ENCODE measurements at places on chromosomes 1 and 21. TPM values are rescaled to one million over a fixed set of nuclear protein-coding genes. Genes with fewer than 3 reads are reported as not detected.

The ANGPTL3 gene
- not detected for total RNA-seq

The PKP1 gene
- total RNA-seq = not detected

The GNG4 gene
- total RNA-seq = not detected

The TCHH gene
- 0.08 TPM for total RNA-seq

The DENND2D gene
- total RNA-seq = 262 TPM

The TNFRSF1B gene
- 284 TPM for total RNA-seq

The PADI2 gene
- not detected for total RNA-seq

The ACTRT2 gene
- not detected for total RNA-seq

The DNAJC6 gene
- 1.4 TPM for total RNA-seq

The TMEM52 gene
- total RNA-seq = 0.70 TPM

The NR1I3 gene
- not detected for total RNA-seq

The SHE gene
- total RNA-seq = not detected

The PRAMEF7 gene
- not detected for total RNA-seq

The VWA1 gene
- total RNA-seq = 0.29 TPM

The C2CD4D gene
- 0.26 TPM for total RNA-seq

The TMIGD3 gene
- total RNA-seq = not detected

The STUM gene
- total RNA-seq = not detected

The AADACL4 gene
- not detected for total RNA-seq

The KRTAP21-2 gene
- not detected for total RNA-seq

The BEST4 gene
- 0.26 TPM for total RNA-seq

The TTC22 gene
- total RNA-seq = 5.0 TPM

The S100A4 gene
- 628 TPM for total RNA-seq

The HDGF gene
- total RNA-seq = 264 TPM

The MNDA gene
- total RNA-seq = not detected

The FAM151A gene
- total RNA-seq = not detected

The XKR8 gene
- 8.0 TPM for total RNA-seq

Measured in activated CD8-positive, alpha-beta T cell treated with anti-CD3 and anti-CD28 coated beads, Interleukin-2, amount 10 ng/mL, durations not matched to agents 7 days and 5 days (primary cell).